ENCODE measurements at places on chromosomes 6 and 20.

DNA sequence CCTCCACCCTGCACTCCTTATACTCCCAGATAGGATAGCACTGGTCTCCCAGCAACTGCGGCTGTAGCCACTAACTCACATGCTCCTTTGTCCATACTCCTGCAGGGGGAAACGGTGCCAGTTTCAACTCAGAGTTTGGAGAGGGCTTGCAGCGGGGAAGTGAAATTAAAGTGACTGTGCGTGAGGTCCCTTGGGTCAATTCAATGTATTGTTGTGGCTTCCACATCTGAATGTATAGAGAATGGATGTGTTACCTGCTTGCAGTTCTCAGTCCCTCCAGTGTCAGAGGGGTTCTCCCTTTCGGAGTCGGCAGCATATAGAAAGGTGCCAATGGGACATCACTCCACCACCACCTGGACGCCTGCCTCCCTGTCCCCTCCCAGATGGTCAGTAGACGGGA is 93.6 kb upstream of the CNKSR3 start:
- no peak for DNase-seq

DNA sequence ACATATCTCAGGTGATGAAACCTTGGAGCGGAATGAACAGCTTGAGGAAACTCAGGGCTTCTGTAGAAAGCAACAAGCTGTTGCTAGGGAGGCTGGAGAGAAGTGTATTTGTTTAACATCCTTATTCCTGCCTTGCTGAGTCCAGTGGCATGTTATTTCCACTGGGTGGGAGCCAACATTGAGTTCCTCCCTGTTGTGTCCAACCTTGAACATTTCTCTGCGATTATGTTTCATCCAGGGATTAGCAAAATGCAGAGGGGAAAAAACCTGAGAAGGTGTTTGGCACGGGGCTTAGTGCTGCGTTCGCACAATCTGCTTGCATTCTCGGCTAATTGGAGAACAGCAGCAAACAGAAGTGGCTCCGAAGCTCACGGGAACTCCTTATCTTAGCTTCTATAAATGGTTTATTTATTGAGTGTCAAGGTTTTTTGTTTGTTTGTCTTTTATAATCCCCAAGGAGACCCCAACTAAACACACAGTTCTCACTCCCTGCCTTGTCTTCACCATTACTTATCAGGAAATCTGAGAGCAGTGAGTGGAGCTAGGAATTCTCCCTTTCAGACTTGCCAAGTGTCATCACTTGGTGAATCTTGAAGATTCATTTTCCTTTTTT is 412.8 kb downstream of the CDC5L start:
- DNase-seq: peak; percentile 80

DNA sequence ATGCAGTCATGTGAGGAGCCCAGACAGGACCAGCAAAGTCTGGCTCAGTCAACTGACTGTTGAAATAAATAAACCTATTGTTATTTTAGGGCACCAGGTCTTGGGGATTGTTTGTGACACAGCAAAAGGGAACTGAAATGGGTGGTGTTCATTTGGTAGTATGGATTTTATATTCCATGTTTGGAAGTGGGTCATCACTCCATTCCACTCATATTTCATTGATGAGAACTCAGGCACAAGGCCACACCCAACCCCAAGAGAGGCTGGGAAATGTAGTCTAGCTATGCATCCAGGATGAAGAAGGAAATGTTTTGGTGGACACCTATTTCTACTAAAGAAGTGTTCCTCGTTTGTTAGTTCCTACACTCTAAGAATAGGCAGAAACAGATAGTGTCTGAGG is 64.9 kb upstream of the BTBD3 start:
- no peak for DNase-seq

DNA sequence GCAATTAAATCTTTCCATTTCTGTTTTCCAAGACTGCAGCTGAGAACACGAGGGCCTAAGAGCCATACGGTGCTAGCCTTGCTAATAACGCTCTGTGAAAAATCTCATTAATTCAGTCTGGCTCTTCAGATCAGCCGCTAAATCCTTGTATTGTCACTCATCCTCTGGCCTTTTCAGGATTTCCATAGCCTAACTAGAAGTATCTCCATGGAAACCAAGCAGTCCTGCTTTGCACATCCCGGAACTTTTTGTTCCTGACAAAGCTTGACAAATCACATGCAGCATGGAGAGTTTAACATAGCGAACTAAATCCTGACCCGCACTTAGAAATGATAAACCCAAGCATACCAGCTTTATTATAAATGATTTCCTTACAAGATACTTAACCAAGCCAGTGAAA is 383.7 kb downstream of the CD83 start:
- DNase-seq: no peak

DNA sequence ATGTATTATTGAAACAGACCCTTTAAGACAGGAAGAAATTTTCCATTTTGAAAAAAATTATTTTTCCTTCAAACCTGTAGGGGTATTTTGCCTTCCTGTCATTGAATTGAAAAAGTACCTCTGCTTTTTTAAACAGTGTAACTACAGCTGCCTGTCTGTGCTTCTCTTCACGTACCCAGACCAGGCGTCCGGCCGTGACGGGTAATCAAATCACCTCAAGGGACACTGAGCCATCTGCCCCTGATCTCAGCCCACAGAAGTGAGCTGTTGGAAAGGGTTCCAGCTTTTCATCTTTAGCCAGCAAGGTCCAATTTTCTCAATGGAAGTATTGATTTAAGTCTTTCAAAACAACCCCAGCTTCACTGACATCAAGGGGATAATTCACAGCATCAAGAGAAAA is 58.0 kb downstream of the SLC35D3 start:
- DNase-seq: no peak

DNA sequence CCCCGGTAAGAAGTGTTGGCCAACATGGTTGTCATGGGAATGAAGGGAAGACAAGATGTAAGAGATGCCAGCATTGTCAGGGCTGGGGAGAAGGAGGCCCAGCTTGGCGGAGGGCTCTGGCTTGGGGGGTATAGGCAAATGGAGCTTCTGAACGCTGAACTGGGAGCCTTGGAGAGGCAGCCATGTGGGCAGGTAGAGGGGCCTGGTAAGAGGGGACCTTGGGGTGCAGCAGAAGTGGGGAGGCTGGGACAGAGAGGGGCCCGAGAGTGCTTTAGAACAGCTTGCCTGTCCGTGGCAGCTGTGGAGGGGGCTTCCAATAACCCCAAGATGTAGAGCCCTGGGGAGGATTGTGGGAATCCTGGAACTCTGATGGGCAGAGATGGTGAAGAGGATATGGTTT is 3.0 kb downstream of the SLC22A1 start:
- DNase-seq: no peak

- DNase-seq: no peak
Measured at GRCh38 chr6:26502165-26502564, 2.1 kb downstream of the BTN1A1 start.

GRCh38 chr20:44355498-44356352 is at the start of gene HNF4A:
TSS of gene HNF4A (plus strand) at chr20:44355699. CDS start at chr20:44355805, 106 bp downstream.
- DNase-seq: no peak

GRCh38 chr6:121896771-121897170 is 461.3 kb downstream of the GJA1 start:
- no peak for DNase-seq

- no peak for DNase-seq
Measured at GRCh38 chr20:32208499-32209154, 947 bp downstream of the POFUT1 start.

DNA sequence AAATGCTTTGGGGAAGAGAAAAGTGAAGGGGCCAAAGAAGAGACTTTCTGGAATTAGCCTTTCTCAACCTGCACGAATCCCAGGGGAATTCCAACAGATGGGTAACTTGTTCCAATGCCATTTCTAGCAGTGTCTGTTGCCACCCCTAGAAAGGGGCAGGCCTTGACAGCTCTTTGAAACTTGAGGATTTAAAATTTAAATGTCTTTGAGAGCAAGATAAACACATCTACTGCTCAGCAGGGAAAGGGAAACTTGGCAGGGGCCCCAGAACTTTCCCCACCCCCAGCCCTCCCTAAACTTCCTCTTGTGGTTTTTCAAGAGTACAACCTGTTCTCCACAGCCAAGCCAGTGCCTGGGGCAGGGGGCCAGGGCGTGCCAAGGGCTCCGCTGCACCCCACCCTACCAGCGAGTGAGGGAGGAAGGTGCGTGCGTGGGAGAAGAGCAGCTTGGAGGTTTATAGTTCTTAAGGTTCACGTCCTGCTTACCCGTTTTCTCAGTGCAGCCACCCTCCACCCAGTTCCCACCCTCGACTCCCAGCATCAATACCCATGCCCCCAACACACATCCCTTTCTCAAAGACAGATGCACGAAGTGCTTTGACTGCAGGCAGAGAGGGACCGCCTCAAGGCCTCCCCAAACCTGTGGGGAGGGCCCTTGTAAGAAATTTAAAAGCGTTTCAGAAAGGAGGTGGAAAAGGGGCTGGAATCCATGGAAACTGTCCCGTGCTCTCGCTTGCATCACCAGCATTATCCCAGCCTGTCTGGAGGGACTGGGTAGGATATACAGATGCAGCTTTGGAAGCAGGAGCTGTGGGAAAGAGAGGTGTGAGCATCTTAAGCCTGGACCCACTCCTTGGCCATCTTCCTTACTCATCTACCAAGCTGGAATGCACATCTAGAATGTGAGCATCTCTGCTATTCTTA is 4.5 kb upstream of the TAF8 start:
- DNase-seq: peak; percentile 84

- DNase-seq: no peak
Measured at GRCh38 chr6:100232781-100233573, 231.7 kb downstream of the SIM1 start.

GRCh38 chr6:5220443-5220842 is 40.3 kb downstream of the LYRM4 start:
- DNase-seq: no peak

DNA sequence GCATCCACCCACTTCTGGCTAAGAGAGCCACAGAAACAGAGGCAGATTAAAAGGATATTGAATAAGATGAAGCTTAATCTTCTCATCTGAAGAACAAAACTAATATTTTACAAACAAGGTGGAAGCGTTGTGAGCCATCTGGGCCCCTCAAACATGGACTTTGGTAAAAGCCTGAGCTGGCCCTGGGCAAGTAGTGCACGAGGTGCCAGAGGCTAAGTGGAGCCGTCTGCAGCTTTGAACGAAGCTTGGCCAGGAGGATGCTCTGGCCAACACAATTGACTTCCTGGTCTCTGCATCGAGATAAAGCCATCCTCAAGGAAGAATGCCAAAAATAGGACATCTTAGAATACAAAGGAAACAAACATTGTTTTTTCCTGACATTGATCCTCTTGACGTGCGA is 53.2 kb upstream of the PLEKHG1 start:
- DNase-seq: no peak

DNA sequence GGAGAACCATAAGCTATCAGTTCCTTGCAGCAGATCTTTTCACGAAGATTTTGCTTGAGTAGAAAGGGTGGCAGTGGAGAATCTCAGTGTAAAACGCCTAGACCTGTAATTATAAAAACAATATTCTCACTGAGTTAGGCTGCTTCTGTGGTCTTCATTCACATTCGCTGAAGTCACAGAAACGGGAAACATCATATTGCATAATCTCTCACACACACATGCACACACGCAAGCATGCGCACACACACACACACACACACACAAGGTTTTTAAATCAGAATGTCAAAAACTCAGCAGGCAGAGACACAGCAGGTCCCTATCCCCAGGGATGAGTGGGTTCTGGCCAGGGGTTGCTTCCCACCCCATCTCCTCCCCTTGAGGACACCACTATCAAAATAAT is 175.5 kb downstream of the ATXN1 start:
- no peak for DNase-seq

DNA sequence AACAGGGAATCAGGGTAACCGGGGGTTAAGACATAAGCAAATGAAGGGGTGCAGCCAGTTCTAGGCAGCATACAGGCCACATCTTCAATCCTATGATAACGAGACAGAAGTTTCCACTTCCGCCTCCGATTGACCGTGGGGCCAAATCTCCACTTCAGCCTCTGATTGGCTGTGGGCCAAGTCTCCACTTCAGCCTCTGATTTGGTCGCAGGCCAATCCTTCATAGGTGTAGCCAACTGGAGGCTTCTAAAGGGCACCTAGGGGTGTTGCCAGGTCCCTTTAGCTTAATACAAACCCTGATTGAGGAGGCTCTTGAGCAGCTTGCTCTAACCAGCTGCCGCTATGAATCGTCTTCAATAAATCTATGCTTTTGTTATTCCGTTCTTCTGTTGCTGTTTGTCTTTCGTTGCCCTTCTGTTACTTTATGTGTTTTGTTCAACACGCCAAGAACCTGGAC is 2.1 kb upstream of the ERGIC3 start:
- peak; percentile 92 for DNase-seq

GRCh38 chr20:13771853-13772453 is 12.8 kb downstream of the ESF1 start:
- DNase-seq: peak; percentile 9

GRCh38 chr6:157762636-157763035 is 60.4 kb upstream of the SNX9 start:
- DNase-seq: no peak

GRCh38 chr20:34907616-34908469 is 31.4 kb downstream of the ACSS2 start:
- peak; percentile 79 for DNase-seq

DNA sequence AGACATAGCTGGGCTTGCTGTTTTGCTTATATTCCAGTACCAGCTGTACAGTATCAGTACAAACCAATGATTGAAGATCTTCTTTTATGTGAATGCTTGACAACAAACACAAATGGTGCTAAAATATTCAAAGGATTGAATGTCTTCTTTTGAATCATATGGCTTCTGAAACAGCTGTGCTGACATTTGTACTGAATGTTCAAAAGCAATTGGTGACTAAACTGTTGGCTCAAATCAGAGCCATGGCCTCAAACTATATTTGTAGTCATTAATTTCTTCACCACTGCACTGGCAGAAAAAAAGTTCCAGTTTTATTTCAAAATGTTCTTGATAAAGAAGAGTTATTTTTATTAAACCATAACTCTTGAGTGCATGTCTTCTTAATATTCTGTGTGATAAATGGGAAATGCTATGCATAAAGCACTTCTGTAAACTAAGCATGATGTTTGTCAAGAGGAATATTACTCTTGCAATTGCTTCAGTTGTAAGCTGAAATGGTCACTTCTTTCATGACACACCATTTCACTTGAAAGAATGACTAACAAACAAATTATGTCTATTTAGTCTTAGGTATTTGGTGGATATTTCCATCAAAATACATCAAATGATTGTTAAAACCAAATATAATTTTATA is 45.9 kb upstream of the CENPW start:
- no peak for DNase-seq

GRCh38 chr20:54200487-54201267 is 7.2 kb upstream of the PFDN4 start:
- DNase-seq: no peak
